ENCODE measurements at places on chromosomes 16 and 17.

DNA sequence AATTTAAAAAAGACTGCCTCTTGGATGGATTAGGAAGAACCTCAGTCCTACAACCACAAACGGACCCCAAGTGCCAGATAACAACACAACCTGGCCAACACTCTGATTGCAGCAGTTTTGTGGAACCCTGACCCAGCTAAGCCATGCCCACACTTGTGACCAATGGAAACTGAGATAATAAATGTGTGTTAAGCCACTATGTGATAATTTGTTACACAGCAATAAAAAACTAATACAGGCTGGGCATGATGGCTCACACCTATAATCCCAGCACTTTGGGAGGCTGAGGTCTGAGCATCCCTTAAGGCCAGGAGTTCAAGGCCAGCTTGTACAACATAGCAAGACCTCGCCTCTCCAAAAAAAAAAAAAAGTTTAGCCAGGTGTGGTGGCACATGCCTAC, 127.5 kb downstream of the BRIP1 start:
- no peak for DNase-seq

- no peak for DNase-seq
These were observed 8.2 kb downstream of the MYH3 start for GRCh38 chr17:10648956-10649355.

- DNase-seq = no peak
These were observed 46.9 kb downstream of the ZNF423 start for GRCh38 chr16:49809062-49809461.

DNA sequence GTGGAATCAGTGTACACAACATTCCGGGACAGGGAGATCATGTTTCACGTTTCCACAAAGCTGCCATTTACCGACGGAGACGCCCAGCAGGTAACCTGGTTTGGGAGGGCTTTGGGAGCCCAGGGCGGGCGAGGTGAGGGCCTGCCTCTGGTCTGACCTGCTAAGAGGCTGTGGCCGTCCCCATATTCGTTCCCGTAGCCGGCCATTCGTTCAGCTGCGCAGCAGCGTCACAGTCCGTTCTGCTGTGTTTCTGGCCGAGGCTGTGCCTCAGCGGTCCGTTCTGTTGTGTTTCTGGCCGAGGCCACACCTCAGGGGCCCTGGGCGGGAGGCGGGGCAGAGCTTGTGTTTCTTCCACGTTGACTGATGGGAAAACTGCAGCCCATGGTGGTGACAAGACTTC, 68.0 kb downstream of the OR1D5 start:
- DNase-seq = no peak

GRCh38 chr16:67269766-67270165, 9.6 kb upstream of the PLEKHG4 start:
- no peak for DNase-seq

GRCh38 chr17:83124871-83125514, 45.6 kb downstream of the METRNL start:
- no peak for DNase-seq

- DNase-seq = no peak
These were observed 67.4 kb downstream of the MYO18A start for GRCh38 chr17:29112771-29113295.

- DNase-seq = no peak
These were observed 35.8 kb upstream of the LGALS9 start for GRCh38 chr17:27595208-27595607.

DNA sequence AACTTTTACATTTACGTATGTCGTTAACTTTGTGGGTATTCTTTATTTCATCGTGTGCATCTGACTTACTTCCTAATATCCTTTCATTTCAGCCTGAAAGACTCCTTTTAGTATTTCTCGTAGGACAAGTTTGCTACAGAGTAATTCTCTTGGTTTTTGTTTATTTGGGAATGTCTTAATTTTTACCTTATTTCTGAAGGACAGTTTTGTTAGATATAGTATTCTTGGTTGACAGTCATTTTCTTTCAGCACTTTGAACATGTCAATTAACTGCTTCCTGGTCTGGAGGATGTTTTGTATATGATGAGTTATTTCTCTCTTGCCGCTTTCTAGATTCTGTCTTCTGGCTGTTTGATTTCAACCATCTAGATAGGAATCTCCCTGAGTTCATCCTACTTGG, 109.2 kb upstream of the NACA2 start:
- no peak for DNase-seq

GRCh38 chr17:40901981-40902474, 17.0 kb upstream of the KRT20 start:
- DNase-seq = no peak

- no peak for DNase-seq
These were observed 2290.1 kb downstream of the TP53TG3F start for GRCh38 chr16:35749253-35750141.

DNA sequence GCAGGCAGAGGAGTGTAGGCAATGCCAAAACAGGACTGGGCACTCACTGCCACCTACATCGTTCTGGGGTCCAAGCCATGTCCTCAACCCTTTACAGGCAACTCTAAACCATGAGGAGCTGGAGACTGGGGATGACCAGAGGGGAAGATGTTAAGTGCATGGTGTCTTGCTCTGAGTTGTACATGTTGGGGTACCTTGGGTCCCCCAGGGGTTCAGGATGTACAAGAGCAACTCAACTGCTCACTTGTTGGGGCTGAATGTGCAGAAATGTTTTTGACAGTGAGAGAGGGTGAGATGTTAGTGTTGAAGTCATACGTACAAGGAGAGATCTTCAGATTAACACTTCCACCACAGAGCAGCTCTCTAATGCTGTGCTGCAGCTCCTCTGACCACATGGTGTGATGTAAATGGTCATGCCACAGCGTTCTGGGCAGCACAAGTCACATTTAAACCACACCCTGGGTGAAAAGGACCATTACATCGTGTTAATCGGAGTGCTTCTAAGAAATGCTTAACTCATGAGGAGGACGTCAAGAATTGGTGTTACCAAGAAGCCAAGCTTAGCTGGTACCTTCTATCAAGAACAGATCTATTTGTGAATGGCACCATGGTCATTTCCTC, 2.4 kb downstream of the CCL18 start:
- no peak for DNase-seq

DNA sequence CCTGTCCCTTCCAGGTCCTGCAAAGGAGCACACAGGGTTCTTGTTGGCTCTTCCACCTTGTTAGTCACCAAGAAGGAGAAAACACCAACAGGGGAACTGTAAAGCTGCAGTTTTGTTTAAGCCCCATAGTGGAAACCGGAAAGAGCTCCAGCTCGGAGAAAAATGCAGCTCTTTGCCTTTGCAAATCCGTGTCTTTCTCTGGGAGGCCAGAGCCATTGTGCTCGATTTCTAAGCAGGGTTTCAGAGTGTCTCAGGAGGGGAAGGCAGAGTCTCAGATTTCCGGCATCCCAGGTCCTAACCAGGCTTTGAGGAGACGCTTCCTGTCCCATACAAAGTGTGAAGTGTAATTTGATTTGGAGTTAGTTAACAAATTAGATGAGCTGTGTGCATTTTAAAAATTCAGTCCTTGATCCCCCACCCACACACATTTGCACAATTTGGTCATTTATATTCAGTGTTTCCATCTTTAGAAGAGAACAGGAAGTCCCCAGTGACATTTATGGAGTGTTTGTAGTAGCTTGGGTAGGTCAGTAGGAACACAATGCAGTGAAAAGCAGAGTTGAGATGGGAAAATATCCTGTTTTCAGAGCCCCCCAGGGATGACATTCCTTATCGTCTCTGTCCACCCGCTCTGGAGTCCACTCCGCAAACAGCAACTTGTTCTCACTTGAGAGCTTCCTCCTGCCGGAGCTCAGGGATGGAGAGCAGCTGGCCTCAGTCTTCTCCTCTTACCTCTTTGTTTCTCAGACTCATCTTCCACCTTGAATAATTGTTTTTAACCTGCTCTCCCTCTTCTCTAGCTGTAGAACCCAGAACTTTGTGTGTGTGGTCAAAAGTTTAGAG, 331.9 kb downstream of the SEC14L1 start:
- DNase-seq = no peak

DNA sequence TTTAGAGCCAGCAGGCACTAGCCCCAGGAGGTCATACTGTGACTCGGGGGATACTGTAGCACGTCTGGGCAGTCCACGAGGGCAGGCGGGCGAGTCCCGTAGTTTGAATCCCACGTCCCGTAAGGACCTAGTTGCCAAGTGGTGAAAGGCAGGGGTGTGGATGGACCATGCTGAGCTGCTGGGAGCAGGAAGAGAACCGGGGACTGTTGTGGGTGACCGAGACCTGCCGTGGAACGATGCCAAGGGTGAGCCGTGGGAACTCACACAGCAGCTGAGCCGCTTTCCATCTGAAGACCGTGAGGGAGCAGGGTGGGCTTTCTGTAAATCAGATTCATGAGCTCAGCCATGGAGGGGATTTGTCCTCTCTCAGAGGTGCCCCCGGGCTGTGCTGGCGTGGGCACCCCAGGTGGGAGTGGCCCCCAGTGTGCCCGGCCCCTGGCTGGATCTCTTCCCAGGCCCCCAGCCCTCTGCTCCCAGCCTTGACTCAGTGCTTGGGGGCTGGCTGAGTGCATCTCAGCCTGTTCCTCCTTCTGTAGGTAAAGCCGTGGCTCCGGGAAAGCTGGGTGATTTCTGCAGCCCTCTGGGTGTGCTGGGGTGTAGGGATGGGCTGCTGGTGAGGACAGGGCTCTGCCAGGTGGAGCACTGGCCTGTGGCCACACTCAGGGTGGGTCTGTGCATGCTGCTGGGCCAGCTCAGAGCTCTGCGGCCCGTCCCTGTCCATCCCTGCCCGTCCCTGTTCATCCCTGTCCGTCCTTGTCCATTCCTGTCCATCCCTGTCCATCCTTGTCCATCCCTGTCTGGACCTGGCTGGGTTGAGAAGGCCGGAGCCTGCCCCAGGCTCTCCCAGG, 13.6 kb downstream of the ASPSCR1 start:
- no peak for DNase-seq

DNA sequence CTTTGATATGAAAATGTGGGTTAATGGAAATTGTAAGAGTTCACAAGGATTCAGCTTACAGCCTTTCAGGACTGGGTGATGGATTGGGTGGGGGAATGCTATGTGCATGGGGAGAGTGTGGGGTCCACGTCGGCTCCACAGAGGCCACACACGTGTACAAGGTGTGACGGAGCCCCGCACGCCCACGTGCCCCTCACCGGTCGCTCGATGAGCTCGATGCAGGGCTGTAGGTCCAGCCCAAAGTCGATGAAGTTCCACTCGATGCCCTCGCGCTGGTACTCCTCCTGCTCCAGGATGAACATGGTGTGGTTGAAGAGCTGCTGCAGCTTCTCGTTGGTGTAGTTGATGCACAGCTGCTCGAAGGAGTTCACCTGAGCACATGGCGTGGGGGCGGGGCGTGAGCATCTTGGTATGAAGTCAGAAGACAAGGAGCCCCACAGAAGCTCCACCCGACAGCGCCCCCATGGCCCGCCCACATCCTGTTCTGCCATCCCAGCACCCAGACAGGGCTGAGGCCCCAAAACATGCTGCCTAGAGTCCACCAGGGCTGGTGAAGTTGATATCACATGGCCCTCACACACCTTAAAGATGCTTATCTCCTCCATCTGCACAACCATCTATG, 99.1 kb downstream of the MYH11 start:
- DNase-seq = no peak

GRCh38 chr17:6713130-6713917, at the start of gene SLC13A5:
Gene SLC13A5 (minus strand): TSS chr17:6713369. CDS start chr17:6713333, 36 bp downstream.
- no peak for DNase-seq

DNA sequence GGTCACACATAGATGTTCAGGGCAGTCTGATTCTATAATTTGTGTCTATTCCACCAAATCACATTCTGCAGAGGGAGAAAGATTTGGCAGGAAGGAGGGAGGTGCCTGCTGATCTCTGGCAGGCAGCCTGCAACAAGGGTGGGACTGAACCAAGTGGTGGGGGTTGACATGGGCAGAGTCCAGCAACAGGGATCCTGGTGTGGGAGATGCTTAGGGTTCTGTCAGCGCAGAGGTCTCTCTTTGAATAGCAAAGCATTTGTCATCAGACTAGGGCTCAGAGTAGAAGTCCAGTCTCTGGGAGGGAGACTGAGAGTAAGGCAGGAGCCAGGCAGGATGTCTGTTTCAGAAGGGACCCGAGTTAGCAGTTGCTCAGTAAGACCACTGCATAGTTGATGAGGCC, 94.6 kb downstream of the UTP18 start:
- DNase-seq = no peak

DNA sequence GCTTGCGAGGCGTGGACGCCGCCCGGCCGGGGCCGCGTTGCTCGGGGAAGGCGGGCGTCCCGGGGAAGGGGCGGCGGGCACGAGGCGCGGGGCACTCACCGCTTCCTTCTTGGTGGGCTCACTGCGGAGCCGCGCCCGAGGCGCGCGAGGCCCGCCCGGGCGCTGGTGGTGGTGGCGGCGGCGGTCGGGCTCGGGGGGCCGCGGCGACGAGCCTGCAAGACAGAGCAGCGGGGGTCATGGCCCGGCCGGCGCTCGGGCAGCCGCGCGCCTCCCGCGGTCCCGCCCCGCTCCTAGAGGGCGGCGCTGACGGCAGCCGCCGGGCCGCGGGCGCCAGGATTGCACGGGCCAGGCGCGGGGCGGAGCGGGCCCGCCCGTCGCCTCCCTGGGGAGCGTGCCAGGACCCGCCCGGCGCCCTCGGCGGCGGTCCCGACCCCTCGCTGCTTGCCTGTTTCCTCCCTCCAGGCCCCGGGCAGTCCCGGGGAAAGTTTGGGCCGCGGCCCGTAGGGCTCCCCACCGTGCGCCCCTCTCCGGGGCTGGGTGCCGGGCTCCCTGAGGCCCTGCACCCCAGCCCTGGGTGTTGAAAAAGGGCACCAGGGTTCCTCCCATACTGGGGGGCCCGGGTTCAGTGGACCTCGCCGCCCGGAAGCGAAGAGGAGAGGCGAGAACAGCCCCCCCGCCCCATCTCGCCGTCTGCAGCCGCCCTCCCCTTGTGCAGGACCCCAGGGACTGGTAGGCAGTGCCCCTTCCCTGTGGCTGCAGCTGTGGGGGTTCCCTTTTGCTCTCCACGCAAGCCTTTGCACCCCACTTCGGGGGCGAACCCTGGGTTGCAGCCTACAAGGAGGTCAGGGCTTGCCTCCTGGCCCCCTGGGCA, at the start of gene C16orf74:
Gene C16orf74, minus strand, starts transcription at position 270 of the 871 bp plus-strand sequence. CDS start 15,879 bp downstream, outside the sequence.
- DNase-seq = no peak

- no peak for DNase-seq
These were observed 26.8 kb upstream of the TMEM220 start for GRCh38 chr17:10756619-10757018.

DNA sequence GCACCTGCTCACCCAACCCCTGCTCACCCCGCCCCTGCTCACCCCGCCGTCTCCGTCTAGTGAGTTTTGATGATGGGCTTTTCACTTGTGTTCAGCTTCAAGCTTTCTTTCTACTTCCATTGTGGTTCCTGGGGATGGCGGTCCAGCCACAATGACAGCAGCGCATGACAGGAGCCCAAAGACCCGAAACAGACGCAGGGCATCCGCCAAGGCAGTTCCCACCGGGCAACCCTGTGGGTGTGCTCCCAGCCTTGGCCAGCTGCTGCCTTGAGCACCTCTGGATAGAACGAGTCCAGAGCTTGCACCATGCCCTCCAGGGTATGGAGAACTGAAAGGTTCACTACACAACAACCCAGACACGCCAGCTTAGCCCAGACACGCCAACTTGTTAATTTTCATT, 92.9 kb upstream of the CHMP6 start:
- no peak for DNase-seq

- DNase-seq = peak; percentile 47
These were observed at the start of gene HSD11B2 for GRCh38 chr16:67430977-67431774. Gene HSD11B2 (plus strand): TSS chr16:67431121. CDS start chr16:67431249, 128 bp downstream.
